Adipocyte (in vitro differentiated cells): ENCODE measurements at places on chromosomes 2 and 18.

DNA sequence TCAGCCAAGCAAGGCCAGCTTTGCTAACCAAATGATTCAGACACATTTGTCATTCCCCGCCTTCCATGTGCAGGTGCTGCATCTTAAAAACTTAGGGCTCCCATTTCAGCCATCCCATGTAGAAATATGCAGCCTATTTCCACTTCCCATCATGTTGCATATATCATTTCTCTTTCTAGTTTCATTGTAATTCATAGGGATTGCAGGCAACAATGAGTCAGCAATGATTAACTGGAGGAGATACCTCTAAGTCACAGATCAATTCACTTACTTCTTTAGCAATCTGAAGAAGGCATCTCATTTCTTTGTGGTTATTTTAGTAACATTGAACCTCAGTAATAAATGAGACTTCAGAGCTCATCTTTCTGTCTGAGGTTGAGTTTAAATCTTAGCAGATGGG is 276.1 kb upstream of the PKDCC start:
- no peak for DNase-seq

GRCh38 chr18:78731398-78732032 is 248.1 kb upstream of the SALL3 start:
- no peak for DNase-seq

GRCh38 chr2:154537843-154538450 is 160.5 kb upstream of the KCNJ3 start:
- DNase-seq: no peak

GRCh38 chr2:237872178-237872887 is 12.9 kb downstream of the RAMP1 start:
- DNase-seq: no peak

DNA sequence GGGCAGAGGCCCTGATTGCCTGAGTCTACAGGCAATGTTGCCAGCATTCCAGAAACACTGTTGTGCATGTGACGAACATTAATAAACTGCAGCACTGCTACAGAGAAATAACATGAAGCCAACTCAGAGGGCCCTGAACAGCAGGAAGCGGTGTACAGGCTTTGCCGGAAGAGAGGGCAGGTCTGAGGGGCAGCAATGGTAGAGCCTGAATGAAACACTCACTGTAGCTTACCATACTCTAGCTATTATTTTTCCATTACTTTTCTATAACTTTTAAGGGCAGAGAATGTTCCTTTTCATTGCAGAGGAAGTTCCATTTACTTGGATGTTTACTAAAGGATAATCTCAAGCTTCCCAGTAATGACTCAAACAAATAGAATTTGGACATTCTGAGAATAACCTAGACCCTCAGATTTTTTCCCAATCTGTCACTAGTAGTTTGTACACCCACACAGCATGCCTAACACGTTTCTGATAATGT is 150.4 kb downstream of the MTX2 start:
- DNase-seq: peak; percentile 60

DNA sequence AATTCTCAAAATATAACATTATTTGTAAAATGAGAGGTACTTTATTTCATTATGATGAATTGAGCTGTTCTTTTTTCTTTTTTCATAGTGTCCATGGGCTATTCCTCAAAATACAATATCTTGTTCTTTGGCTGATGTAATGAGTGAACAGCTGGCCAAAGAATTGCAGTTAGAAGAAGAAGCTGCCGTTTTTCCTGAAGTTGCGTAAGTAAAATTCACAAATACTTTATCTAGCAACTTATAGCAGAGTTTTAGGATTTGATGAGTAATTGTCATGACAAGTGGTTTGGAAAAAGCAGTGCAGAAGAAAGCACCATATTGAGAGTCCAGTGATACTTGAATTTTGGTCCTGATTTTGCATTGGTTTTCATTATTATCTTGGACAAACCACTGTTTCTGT is 9.8 kb downstream of the RIOK3 start:
- peak; percentile 9 for DNase-seq

GRCh38 chr18:37653618-37654017 is 88.0 kb upstream of the CELF4 start:
- no peak for DNase-seq

DNA sequence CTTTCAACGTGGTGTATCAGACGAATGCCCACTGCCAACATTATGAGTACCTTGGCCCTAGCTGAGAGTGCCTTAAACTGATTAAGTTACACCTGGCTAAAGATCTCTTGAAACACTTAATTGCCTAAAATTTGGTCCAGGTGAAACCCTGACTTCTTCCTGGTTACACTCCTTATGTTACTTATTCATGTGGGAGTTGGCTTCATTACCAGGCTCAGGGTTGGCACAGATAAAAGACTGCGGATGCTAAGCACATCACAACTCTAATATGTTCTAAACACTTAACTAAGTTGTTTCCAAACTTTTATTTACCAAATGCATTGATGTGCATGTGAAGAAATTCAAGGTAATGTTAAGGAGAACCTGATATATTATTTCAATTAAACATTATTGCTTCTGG is 298.9 kb downstream of the TCF4 start:
- no peak for DNase-seq

DNA sequence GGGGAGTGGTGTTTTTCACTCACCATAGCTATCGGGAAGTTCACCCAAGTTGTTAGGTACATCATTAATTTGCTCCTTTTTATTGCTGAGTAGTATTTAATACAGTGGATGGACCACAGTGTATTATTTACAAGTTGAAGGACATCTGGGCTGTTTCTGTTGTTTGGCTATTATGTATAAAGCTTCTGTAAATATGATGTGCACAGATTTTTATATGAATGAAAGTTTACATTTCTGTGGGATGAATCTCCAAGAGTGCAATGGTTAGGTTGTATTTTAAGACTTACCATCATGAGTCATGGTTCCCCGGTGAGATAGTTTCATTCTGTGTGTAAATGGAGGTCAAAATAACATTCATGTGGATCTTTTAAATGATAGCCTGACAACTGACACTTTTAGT is 337.4 kb downstream of the PTPRM start:
- peak; percentile 60 for DNase-seq

DNA sequence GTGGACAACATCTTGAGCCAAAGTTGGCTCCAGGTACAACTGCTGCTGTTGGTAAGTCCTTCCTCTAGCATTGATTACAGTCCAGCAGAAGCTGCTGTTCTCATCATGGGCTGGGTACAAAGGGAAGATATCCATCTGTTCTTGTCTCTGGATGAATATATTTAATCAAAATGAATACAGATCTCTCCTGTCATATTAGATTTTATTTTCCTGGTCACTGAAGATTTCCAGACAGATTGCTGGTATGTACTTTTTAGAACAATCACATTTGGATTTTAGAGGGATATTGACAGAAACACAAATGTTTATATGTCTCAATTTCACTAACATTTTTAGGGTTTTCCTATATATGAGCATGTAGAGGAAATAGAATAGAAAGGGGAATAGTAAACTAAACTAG is 155.4 kb upstream of the FHL2 start:
- DNase-seq: no peak

DNA sequence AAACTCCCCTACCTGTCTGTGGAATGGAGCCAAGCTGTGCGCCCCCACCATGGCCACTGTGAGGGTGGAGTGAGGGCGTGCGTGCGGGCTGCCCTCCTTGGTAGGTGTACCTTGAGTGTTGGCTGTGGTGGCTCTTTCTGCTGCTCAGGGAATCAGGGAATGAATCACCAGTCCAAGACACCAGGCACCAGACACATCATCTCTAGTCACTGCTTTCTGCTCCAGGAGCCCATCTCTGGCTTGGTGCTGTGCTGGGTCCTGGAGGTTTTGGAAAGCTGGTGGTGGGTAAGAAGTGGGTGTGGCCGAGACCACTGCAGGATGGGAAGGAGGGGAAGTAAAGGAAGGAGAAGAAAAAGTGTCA is 209.9 kb downstream of the SEPTIN10 start:
- no peak for DNase-seq

GRCh38 chr2:218746470-218746795 is 35.5 kb upstream of the CYP27A1 start:
- DNase-seq: peak; percentile 29

GRCh38 chr18:46152436-46152807 is 48.2 kb downstream of the HAUS1 start:
- peak; percentile 77 for DNase-seq

DNA sequence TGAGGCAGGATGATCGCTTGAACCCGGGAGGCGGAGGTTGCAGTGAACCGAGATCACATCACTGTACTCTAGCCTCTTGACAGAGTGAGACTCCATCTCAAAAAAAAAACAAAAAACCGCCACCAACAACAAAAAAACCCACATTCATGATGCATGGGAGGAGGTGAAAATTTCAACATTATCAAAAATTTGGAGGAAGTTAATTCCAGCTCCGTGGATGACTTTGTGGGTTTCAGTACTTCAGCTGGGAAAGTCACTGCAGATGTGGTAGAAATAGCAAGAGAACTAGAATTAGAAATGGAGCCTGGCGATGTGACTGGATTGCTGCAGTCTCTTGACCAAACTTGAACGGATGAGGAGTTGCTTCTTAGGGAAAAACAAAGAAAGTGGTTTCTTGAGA is 74.3 kb downstream of the PRKCE start:
- DNase-seq: no peak

DNA sequence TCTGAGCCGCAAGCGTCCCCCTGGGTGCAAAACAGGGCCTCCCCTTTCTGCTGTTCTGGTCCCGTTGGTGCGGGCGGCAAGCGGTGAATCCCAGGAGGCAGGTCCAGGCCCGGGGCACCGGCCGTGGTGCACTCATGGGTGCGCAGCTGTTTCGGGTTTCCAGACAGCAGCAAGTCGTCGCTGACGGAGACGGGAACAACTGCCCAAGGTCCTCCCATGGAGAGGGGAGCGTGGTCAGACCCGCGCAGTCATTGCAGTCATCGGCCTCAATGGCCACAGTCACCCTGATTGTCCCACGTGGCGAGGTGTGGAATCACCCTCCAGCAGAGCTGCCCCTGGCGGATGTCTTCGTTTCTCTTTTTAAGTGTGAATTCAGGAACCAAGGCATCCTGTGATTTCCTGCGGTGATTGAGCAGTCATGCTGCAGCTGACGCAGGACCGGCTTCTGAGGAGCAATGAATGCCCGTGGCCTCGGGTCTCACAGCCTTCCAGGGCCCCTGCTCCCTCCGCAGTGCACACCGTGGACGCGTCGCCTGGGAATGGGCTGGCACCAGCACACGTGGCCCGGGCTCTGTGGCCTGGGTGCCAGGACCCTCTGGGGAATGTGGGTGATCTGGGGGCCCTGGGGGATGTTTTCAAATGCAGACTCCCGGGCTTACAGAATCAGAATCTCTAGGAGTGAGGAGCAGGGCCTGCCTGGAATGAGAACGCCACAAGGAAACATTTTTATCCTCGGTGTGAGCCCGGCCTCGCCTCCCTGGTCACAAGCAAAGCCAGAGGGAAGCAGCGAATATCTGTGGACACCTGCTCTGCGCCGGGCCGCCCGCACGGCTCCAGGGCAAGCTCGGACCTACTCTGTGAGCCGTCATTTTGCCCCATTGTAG is 244.2 kb upstream of the SALL3 start:
- no peak for DNase-seq

DNA sequence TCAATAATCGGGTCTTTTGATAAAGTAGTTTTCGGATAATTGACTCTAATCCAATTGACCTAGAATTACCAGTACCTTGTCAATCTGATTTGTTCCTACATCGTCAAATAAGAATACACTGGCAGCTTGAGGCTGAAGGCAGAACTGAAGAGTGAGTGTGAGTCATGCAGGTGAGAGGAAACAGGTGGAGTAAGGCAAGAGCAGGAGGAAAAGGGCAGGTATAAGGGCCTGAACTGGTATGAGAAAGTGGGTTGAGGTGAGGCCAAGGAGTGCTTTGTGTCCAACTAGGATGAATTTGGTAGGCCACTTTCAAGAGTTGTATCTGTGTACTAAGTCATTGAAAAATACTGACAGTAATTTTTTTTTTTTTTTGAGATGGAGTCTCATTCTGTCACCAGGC is 186.0 kb downstream of the ZNF385B start:
- no peak for DNase-seq

- no peak for DNase-seq
These were observed 90.4 kb downstream of the TNS1 start for GRCh38 chr2:217912098-217913024.

DNA sequence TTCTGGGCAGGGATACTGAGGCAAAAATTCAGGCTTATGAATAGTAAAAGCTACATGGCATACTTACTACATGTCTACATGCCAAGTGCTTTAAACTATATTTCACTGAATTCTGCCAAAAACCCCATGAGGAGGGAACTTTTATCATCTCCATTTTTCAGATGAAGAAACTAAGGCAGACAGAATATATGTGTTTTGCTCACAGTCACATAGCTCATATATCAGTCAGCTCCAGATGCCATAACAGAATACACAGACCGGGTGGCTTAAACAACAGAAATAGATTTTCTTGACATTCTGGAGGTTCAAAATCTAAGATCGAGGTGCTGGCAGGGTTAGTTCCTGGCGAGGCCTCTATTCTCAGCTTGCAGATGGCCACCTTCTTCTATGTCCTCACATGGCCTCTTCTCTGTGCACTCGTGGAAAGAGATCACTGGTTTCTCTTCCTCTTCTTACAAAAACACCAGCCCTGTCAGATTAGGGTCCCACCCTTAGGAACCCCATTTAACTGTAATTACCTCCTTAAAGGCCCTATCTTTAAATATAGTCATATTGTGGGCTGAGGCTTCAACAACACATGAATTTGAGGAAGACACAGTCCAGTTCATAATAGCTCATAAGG is 27.1 kb upstream of the CREB1 start:
- DNase-seq: no peak

- peak; percentile 81 for DNase-seq
These were observed 8.9 kb downstream of the TNS1 start for GRCh38 chr2:217993817-217994463.

DNA sequence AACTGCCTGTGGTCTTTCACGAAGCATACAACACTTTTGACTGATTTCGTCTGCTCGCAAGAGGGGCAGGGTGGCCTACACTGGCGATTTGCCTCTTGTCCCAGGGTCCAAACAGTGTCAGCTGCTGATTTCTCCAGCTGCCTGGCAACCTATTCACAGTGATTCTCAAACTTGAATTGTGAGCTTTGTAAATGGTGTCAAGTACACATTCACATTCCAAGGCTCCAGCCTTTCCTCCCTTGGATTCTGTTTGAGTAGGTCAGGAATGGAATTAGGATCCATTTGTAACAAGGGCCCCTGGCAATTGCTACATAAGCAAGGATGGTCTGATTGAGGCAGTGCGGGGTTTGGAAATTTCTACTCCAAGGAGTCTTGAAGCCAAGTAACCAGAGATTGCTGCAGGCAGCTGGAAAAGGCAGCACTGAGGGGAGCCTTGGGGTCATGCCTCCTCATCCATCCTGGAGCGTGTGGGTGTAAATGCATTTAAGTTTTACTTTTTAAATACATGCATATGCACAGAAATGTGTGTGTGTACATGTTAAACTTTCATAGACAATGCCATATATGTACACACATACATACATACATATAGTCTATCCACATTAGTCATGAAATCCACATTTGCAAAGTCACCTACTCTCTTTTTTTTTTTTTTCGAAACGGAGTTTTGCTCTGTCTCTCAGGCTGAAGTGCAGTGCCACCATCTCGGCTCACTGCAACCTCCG is 86.8 kb upstream of the UXS1 start:
- DNase-seq: no peak

- DNase-seq: no peak
These were observed 35.4 kb downstream of the PROC start for GRCh38 chr2:127453392-127454171.
